ENCODE measurements at places on chromosomes 7 and 10.
A peak's percentile ranks its signal among the peaks of the same experiment; 100 is the strongest.

GRCh38 chr7:17289074-17289645 is 9.3 kb upstream of the AHR start:
- no peak for DNase-seq

GRCh38 chr7:83739527-83739926 is 90.6 kb upstream of the SEMA3E start:
- DNase-seq, result no peak

- no peak for DNase-seq
Measured at GRCh38 chr7:70498232-70498992, 633.5 kb upstream of the GALNT17 start.

GRCh38 chr10:66892871-66893270 is 33.0 kb upstream of the LRRTM3 start:
- DNase-seq, result no peak

- no peak for DNase-seq
Measured at GRCh38 chr7:156515911-156516790, 124.4 kb upstream of the RNF32 start.

GRCh38 chr10:119947300-119947699 is 54.8 kb downstream of the SEC23IP start:
- no peak for DNase-seq

DNA sequence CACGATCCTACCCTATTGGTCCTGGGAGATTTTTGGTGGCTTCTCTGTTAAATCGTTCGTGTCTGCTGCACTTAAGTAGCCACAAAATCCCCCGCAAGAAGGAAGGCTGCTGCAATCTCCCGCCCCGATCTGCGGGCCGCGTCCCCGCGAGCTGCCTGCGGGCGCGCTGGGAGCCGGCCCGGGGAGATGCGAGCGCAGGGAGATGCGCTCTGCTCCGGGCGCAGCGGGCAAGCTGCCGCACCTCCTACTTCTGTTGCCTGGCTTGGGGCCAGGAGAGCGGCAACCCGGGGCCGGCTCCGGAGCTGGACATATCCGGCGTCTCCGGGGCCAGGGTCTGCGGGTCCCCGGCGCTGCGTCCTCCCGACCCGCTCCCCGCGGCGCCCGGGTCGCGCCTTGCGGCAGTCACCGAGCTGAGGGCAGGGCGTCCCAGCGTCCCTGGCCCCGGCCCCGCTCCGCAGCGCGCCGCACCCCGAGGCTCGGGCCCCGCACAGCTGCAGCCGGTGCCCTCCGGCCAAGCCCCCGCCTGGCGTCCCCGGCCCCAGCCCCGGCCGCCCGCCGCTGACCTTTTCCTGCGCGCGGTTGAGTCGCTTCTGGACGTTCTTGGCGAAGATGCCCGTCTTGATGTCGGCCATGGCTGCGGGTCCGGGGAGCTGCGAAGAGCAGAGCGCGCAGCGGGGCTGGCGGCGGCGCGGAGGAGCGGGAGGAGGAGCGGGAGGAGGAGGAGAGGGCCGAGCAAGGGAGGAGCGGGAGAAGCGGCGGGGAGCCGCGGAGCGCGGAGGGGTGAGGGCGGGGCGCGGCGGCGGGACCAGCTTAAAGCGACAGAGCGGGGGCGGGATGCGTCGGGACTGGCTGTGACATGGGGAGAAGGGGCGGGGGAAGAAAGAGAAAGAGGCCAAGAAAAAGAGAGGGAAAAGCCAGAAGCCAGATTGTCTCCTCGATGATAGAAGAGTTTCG is at the start of gene AMPH:
AMPH (minus strand) TSS at position 654 of the 954 bp plus-strand sequence; CDS start at position 632, 22 bp downstream.
- DNase-seq, result no peak

GRCh38 chr7:43054052-43054722 is 58.3 kb upstream of the HECW1 start:
- DNase-seq, result no peak

DNA sequence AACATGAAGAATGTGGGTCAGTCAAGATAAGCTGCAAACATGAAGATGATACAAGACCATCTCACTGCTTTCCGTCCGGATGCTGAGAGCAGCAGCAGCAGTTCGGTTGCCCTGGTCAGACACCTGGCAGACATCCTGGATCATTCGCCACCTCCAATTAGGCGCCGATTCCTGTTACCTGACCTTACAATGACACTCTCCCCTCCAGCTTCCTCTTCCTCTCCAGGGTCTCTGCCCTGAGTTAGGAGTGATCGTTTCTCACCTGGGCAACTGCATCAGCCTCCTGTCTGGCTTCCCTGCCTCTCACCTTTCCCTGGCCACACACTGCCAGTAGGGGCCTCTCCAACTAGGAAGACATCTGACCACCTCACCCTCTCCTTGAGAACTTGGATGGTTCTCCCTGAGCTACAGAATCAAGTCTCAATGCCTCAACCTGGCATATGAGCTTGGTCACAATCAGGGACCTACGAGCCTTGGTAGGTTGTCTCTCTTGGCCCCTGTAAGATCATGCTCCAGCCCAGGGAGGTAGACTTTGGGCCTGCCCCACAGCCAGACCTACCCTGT is 31.4 kb upstream of the ENO4 start:
- DNase-seq, result no peak

GRCh38 chr7:7933915-7934526 is 34.6 kb upstream of the GLCCI1 start:
- DNase-seq, result no peak

- no peak for DNase-seq
Measured at GRCh38 chr10:94997741-94998174, 59.3 kb downstream of the CYP2C9 start.

DNA sequence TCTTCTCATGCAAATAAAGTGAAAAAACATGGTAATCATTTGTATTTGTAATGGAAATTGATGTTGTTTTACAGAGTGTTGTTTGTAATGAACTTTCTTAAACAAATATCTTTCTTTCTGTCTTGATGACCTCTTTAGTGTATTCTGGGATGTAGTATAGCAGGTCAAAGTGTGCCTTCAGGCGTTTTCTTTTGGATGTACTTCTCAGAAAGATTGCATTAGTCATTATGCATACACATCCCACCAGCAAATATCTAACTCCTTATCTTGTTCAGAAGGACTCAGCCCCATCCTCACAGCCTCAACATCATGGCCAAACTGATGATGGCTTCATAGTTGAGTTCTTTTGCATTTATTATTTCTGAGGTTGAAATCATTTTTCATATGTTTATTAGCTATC is 124.7 kb downstream of the LRRC18 start:
- no peak for DNase-seq

DNA sequence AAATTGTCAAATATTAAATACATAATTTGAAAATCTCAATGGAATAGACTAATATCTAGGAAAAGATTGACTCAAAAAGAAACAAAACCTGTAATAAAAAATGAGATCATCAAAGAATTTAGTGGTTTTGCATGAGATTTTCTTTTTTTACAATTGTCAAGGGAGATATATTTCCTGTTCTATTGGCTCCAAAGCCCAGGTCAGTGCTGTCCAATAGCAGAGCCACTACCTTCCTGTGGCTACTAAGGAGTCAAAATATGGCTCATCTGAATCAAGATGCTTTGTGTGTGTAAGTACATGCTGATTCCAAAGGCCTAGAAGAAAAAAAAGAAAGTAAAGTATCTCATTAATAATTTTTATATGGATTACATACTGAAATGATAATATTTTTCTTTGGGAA is 191.9 kb downstream of the C7orf25 start:
- no peak for DNase-seq

GRCh38 chr10:43138757-43139241 is 554 bp downstream of the CSGALNACT2 start:
- peak; percentile 52 for DNase-seq

DNA sequence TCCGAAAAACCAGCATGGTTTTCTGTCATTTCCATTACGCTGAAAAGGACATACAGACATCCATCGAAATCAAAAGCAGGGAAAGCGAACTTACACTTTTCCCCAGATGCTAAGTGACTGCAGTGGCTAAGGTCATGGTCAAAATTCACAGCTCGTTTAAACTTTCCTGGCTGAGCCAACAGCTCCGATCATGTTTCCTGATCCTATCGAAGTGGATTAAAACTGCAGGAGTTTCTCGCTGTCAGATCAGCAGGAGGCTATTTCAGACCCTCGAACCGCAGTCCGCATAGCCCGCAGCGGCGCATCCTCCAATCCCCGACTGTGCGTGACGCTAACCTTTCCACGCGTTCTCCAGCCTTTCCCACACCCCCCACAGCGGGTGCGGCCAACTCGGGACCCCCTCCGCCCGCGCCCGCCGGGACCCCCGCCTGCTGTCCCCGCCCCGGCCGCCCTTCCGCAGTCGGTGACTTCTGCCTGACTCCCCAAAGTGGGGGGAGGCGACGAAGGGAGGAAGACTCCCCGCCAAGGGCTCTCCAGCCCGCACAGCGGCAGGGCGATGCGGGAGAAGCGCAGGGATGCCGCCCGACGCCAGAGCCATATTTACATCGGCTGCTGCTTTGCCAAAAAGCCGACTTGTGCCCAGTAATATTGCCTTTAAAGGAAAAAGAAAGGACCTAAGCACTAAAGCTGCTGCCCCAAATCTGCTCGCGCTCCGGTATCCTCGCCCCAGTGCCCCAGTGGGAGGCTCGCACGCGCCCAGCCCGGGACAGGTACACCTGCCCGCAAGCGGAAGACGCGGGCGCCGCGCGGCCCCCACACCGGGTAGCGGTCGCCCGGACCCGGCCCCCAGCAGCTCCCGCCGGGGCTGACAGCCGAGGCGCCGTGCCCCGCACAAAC is 1.2 kb downstream of the PIP4K2A start:
- no peak for DNase-seq
